Stimulated activated CD8-positive, alpha-beta memory T cell treated with anti-CD3 and anti-CD28 coated beads, Interleukin-7, amount 100 ng/mL, for 24 hours (primary cell): ENCODE measurements at places on chromosomes 11 and 22.

DNA sequence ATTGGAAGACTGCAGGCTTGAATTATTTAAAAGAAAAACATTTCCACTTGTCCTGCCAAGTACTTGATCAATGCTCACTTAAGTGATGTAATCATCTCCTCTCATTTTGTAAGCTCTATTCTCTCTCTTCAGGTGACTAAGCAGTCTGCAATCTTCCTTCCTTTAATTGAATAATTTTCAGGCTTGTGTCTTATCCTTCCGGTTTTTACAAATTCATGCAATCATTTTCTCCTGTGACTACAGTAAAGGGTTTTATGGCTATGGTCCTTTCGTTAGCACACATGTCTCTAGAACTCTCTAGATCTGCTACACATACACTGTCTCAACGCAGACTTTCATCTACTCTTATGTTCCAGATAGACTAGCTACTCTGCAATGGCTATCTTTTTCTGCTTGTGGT lies 12.6 kb upstream of the UPB1 start:
- DNase-seq, result no peak

DNA sequence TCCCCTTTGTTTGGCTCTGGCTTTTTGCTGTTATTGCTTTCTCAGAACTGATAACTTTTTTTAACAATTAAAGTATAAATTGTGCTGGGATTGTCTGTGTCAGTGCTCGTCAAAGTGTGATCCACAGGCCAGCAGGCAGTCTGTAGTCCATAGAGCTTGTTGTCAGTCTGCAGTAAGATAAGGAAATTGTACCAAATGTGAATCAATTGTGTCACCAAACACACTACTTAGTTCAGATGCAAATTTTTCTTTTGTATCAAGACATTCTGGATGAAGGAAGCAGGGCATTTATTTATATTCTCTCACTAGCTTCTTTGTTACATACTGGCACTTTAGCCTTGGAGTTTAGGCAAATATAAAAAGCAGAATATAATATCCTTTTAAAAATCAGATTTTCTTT lies 121.0 kb downstream of the WNT11 start:
- no peak for DNase-seq

- no peak for DNase-seq
Measured at GRCh38 chr11:116104498-116105174, 600.4 kb upstream of the CADM1 start.

- no peak for DNase-seq
Measured at GRCh38 chr11:64536396-64536941, 54.6 kb upstream of the SLC22A12 start.

DNA sequence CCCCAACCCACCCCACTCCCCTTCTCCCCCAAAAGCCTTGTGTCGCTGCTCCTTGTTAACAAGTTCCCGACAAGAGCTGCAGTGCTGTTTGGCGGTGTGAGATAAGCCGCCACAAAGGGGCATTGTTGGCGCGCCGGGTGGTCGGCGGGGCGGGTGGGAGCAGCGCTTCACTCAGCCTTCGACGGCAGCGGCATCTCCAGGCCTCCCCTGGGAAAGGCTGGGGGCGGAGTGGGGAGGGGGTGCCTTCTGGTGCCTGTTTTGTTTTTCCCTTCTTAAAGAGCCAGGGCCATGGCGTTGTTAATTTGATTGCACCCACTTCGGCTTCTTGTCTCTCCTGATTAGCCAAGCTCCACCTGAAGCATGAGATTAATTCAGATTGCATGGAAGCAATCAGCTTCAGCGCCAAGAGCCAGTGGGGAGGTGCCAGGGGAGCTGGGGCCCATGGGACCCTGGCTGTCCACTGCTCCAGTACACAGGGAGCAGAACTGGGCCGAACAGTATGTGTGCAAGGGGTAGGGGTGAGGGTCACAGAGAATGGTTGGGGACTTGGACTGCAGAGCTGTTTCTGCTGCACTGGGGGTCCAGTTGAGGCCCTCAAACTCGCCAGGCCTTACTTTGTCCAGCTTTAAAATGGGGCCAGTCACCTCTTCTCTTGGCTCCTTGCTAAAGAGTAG lies 165.1 kb downstream of the CEP164 start:
- no peak for DNase-seq

- DNase-seq, result no peak
Measured at GRCh38 chr11:104694259-104695064, 203.8 kb downstream of the CASP12 start.

GRCh38 chr22:45758603-45759002 lies 87.0 kb downstream of the ATXN10 start:
- DNase-seq, result no peak

- no peak for DNase-seq
Measured at GRCh38 chr11:35714882-35715627, 52.5 kb downstream of the TRIM44 start.

DNA sequence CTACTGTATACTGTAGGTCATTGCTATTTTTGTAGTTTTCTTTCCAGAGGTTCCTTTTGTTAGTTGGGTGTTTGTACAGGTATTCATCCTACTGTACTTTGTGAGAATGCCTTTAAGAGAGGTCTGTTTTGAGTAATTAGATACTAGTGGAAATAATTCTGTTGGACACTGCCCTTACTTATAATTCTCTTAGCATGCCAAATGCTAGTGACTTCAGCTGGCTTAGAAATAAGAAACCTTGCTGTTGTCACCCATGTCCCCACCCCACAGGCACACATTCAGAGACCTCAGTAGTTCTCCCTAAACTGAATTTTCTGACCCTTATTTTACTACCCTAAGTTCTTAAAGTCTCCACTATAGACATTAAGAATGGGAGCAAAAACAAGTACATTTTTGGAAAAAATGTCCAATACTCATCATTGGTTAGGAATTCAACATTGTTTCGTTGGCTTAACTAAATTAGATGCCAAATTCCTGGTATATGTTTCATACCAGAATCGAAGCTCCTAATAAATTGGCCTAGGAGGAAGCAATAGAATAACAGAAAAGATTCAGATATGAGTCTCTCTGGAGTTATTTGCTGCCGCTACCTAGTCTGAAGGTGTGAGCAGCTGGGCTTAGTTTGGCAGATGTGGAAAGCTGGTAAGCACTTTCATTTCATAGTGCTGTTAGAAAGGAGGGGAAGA lies 28.4 kb downstream of the ZNF143 start:
- DNase-seq, result no peak

GRCh38 chr11:11119917-11120316 lies 233.1 kb downstream of the CSNK2A3 start:
- DNase-seq, result no peak

- no peak for DNase-seq
Measured at GRCh38 chr11:117882311-117882905, 6.0 kb upstream of the FXYD6 start.

DNA sequence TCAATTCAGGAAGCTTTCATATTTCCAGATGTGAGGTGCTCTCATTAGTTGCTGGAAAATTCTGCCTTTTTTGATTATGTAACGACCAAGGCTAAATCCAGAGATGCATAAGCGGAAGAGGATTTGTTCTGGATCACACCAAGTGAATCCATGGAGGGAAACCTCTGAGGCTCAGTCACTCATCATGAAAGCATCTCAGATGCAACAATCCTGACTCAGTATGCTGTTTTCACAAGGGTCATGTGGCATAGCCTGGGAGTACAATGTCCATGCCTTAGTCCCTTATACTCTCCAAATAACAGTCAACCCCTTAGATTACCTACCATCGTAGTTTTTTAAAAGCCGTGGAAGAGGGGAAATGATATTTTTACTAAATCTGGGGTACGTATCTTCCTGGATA lies 445.6 kb downstream of the NTM start:
- DNase-seq, result no peak

- no peak for DNase-seq
Measured at GRCh38 chr22:47568700-47569099, 806.2 kb downstream of the TBC1D22A start.

GRCh38 chr11:78213526-78214330 lies 25.0 kb downstream of the USP35 start:
- no peak for DNase-seq

GRCh38 chr11:78343303-78343702 lies 74.3 kb downstream of the GAB2 start:
- DNase-seq, result no peak

GRCh38 chr11:106644824-106645223 lies 373.5 kb downstream of the GUCY1A2 start:
- no peak for DNase-seq

DNA sequence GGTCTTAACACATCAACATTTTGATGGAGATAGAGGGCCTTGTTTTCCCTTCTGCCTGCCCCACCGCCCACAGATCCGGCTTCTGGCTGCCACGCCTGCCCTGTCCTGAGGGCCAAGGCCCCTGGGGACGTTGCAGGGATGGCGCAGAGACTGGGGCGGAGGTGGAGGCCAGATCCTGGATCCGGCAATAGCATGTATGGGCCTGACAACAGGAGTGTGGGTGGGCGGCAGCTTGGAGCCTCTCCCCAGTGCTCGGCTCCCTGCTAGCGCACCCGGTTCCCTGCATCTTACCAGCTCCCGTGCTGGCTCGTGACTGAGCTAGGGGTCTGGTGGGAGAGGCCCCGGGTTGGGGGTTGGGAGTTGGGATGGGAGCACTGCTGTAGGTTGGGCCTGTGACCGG lies 95.6 kb downstream of the ZBTB16 start:
- DNase-seq, result no peak

DNA sequence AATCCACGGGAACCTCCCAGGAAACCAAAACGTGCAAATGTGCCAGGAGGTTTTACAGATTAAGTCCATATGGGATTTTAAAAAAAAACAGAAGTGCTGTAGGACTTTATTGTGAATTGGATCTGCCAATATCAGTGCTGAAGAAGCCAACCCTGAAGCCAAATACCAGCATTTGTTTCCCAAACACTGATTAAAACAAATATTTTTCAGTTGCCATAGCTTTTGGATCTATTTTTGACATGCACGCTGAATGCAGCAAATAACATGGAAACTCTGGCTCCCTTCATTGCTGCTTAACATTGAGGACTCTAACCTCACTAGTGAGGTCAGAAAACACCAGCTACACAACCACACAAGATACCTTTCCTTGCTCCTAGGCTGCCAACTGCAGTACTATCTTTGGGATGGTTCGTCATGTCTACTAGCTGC lies 28.4 kb upstream of the SIK2 start:
- DNase-seq, result no peak

DNA sequence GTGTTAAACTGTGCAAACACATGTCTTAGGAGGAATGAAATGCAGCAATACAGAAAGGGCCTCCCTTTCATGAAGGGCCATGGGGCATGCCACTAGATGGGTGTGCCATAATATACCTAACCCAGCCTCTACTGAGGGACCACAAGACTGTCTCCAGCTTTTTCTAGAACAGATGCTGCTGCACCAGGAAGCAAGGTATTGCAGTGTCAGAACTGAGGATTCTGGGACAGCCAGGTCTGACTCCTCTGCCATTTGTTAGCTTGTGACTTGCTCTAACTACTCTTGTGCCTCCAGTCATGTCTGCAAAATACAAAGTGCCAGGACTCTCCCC lies 53.2 kb downstream of the HIRA start:
- no peak for DNase-seq
